ENCODE measurements at places on chromosomes 4 and X. TPM values are rescaled to one million over a fixed set of nuclear protein-coding genes. Genes with fewer than 3 reads are reported as not detected.

Gene DTHD1
- not detected for total RNA-seq

Gene P2RY4
- not detected for total RNA-seq

Gene DUSP9
- total RNA-seq: not detected

Gene NDNF
- 1.9 TPM for total RNA-seq

Gene ARX
- not detected for total RNA-seq

Gene CXCL11
- total RNA-seq: not detected

Gene ZFYVE28
- 8.9 TPM for total RNA-seq

Gene SH3RF1
- total RNA-seq: 28.3 TPM

Gene MANBA
- 23.4 TPM for total RNA-seq

Gene ETNPPL
- not detected for total RNA-seq

Gene UGT2B10
- not detected for total RNA-seq
